A549 (cell line): ENCODE measurements at places on chromosomes 11 and 22.

- no peak for DNase-seq
Observed at GRCh38 chr22:42317691-42318547, 47.5 kb upstream of the TCF20 start.

DNA sequence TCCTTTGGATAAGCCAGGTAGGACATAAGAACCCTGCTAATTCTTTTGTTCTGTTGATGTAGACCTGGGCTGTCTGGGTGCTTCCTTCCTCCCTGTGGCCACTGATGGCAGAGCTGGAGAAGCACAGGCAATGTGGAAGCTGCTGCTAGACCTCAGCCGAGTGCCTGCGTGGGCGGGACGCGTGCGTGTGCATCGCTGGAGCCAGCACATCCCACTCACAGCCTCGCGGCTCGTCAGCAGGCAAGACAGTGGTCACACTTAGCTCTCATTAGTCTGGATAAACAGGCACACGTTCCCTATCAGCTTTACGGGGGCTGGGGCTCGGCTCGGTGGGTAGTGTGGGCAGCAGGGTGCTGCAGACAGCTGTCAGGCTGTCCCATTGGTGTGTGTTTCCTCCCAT, 155.7 kb downstream of the GRIK4 start:
- DNase-seq, result no peak

GRCh38 chr11:8786933-8787332, 104.3 kb downstream of the RPL27A start:
- no peak for DNase-seq

DNA sequence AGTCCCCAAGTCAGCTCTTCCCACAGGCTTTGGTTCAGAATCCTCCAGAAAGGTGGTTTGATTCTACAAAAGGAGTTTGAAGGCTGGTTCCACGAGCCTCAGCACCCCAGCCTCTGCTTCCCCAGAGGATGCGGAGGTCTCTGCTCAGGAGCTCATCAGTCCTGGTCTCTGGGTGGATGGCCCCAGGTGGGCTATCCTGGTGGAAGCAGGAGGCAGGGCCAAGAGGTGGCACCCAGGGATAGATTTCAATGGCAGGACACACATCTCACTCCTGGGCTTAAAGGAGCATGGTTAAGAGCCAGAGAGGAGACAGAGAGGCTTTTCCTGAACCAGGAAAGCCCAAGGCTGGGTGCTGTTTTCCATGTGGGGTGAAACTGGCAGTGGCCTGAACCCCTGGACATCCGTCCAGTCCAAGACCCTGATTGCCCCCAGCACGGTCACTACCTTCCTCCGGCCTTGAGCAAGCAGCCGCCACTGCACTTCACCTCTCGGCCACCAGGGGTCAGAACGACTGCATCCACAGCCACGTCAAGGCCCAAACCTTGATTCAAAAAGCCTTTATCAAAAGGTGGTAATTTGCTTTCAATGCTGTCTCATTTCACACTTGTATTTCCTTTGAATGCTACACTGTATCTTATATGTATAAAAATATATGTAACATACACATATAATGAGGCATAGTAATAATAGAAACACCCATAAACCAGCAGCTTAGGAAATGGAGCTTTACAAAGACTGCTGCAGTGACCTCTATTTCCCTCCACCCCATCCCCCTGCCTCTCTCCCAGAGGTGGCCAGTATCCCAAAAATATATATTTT, 19.3 kb upstream of the FXYD2 start:
- peak; percentile 64 for DNase-seq

DNA sequence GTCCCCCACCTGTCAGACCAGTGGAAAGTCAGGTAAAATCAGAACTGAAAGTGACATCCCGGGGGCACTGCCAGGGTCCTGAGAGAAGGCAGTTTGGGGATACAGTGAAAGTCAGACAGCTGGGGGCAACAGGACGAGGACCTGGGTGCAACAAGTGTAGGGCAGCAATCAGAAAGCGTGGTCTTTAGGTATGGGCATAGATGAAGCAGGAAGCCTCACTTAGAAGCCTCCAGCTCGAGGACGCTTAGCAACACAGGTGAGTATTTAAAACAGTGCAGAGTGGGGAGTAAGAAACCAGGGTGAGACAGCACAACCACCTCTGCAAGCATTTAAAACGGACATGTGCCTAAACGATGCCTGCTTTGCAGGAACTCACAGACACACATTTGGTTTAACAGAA, 64.6 kb upstream of the POU2AF1 start:
- no peak for DNase-seq

GRCh38 chr22:43467216-43467940, 55.6 kb downstream of the MPPED1 start:
- DNase-seq, result no peak

DNA sequence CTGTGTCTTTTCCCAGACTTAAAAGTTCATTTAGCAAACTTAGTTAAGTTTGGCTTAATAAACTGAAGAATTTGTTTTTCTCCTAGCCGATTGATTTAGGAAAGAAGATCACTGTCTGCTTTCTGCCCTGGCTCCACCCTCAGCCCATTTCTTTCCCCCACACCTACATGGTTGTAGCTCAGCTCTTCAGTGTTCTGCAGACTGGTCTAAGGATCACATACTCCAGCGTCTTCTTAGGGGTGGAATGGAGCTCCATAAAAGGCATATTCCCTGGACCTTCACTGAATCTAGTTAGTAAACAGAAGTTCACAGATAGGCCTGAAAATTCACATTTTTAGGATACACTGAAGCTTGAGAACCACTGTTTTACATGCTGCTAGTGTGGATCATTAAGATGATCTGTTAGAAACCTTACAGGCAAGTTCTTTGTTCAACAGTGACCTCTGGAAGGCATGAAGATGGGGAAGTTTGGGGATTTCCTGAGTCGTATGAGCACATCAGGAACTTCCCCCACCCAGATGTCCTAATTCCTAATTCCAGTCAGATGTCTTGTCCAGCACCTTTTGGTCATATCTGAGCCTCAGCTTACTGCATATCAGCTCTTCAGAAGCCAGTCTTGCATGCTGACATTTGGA, 16.8 kb downstream of the PIWIL4 start:
- no peak for DNase-seq

DNA sequence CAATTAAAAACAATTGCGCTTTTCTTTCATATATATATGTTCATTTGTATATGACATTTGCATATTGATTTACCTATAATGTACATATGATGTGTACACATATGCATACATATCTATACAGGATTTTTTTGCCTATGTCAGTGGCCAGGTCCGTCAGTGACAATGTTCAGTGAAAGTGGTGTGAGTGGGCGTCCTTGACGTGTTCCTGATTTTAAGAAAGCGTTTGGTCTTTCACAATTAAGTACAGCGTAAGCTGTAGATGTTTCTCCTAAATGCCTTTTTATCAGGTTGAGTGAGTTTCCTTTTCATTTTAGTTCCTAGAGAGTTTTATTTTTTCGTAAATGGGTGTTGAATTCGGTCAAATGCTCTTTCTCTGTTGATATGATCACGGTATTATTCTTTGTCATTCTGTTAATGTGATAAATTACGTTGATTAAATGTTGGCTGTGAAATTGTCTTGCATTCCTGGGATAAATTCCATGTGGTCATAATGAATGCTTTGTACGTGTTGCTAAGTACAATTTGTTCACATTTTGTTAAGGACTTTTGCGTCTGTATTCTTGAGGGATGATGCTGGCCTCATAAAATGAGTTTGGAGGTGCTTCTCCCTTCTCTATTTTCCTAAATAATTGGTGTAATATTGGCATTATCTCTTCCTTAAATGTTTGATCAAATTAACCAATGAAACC, 10.6 kb upstream of the GNB1L start:
- no peak for DNase-seq

DNA sequence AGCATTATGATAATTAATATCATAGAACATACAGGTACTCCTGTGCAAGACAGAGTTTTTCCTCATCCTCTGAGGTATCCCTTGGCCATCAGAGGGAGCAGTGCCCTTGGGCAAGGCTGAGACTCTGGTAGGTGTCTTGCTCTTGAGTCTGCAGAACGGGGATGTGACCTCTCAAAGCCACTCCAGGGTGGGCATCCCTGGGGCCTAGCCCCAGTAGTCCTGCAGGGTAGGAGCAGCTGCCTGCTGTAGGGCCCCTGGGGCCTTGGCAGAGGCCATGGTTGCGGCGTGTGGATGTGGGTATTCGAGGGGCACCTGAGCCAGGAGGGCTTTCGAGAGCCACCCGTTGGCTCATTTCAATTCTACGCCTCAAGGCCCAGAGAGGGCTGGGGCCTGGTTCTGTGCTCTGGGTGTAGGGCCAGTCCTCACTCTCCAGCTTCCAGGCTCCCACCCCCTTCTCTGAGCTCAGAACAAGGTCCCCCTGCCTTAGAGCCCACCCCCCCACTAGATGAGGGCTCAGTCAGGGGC, 7.7 kb upstream of the OMP start:
- DNase-seq, result no peak

DNA sequence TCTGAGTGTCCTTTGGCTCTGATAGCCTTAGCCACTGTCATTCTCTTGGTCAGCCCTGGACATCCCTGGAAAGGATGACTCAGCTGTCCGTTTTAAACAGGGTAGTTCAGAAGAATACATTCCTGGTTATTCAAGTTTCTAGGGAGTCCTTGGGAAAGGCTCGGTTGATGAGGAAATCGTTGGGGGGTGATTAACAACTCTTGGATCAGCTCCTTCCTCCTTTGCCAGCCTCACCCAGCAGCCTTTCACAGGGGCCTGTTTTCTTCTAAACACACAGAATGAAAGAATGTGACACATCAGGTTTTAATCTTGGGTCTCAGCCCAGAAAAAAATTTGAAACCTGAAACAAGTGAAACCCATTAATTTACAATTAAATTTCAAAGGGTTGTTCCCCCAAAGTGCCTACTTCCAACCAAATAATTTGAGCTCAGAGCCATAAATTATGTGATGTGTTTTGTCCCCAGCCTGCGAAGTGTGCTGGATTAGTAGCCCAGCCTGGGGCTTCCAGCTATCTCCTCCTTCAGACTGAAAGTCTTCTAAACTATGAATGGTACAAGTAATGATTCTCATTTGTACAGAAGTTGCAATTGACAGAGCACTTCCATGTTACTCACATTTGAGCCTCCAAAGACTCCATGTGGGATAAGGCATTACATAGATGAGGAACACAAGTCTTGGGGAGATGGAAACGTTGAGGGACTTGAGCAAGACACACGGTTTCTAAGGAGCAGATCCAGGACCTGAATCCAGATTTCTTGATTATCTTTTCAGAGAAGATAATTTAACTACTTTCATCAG, 19.3 kb upstream of the MRGPRX2 start:
- DNase-seq, result peak; percentile 19

GRCh38 chr22:30998329-30998728, 29.3 kb downstream of the TUG1 start:
- no peak for DNase-seq

DNA sequence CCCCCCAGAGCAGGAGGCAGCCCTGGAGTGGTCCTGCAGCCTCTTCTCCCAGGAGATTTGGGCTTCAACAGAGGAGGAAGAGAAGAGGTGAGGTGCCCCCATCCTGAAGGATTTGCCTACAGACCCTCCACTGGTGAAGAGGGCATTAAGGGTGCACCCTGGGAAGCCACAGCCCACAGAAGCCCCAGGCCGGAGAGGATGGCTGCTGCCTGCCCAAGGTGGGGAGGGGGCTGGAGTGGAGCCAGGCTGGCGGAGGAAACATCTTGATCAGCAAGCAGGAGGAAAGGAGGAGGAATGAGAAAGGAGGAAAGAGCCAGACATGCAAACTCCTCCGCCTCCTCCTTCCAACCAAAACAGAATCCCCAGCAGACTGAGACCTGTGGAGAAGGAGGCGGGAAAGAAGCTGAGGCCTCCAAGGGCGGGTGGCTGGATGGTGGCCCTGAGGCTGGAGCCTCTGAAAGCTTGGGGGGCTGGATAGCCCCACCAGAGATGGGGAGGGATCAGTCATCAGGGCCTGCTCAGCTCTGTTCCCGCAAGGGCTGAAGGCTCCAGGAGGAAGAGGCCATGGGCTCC, 31.3 kb downstream of the ARRB1 start:
- DNase-seq, result no peak

- no peak for DNase-seq
Observed at GRCh38 chr11:13189561-13190426, 87.8 kb upstream of the BMAL1 start.

GRCh38 chr11:47715082-47715669, at the start of gene AGBL2:
Gene AGBL2 (minus strand): TSS chr11:47715369. CDS start chr11:47714650, 719 bp downstream.
- DNase-seq, result peak; percentile 82

DNA sequence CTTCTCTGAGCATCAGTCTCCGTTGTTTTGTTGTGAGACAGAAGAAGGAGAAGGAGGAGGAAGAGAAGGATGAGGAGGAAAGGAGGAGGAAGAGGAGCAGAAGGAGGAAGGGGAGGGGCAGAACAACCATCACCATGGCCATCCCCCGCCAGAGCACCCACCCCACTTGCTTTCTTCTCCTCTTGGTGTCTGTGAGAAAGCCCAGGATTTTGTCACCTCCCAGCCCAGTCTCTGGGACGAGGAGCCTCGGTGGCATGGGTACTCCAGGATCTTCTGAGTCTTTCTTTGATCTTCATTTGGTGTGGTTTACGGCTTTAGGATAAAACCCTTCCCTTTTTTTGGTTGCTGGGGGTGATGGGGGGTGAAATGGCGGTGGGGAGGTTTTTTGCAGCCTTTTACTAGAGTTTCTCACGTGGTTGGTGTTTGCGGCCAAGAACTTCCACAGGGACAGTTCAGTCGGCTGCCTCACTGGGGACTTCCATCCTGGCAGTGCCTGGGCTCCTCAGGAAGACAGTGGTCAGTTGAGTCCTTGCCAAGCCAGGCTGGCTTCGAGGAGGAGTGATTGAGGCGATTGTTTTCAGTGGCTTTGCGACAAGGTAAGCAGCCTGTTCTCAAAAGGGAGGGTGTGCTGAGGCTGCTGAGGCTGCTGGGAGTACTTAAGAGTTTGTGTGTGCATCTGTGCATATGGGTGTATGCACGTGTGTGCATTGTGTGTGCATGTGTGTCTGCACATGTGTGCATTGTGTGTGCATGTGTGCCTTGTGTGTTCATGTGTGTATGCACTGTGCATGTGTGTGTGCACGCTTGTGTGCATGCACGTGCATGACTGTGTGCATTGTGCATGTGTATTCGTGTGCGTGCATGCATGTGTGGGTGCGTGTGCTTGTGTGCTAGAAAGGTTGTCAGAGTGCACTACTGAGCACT, 567.5 kb downstream of the TBC1D22A start:
- no peak for DNase-seq

GRCh38 chr11:33147559-33147958, 13.7 kb downstream of the CSTF3 start:
- no peak for DNase-seq

DNA sequence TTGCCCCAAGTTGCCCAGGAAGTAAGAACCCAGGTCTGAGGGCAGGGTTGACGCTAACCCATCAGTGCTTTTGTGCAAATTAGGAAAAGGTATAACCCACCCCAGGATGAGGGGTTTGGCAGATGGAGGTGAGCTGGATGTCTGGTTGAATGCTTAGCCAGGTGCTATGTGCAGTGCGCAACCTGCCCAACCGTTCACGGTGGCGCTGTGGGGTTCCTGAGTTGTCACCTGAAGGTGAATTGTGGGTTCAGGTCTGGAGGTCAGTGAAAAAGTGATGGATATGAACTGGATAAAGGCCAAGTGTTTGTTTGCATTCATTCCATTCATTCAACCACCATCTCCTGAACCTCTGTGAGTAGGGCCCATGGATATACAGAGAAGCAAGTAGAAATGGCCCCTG, 14.3 kb upstream of the LGALS2 start:
- no peak for DNase-seq

DNA sequence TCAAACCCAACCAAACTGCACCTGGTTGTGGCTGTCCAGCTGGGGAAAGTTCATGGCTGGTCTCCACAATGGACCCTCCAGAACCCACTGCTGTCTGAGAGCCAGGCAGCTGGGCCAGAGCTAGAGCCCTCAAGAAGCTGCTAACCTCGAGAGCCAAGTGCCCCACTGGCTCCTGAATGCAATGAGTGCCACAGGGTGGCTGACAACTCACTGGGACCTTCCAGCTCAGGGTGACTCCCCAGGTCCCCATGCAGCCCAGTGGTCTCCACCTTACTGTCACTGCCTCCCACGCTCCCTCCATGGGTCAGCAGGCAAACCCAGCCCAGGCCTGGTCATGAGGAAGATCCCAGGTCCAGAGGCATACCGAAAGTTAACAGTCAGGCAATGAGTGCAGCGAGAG, 8.0 kb upstream of the CHST1 start:
- DNase-seq, result no peak
